CD4-positive, alpha-beta T cell treated with Interleukin-17A for 1 hour (primary cell): ENCODE measurements at places on chromosomes 5 and 9.

DNA sequence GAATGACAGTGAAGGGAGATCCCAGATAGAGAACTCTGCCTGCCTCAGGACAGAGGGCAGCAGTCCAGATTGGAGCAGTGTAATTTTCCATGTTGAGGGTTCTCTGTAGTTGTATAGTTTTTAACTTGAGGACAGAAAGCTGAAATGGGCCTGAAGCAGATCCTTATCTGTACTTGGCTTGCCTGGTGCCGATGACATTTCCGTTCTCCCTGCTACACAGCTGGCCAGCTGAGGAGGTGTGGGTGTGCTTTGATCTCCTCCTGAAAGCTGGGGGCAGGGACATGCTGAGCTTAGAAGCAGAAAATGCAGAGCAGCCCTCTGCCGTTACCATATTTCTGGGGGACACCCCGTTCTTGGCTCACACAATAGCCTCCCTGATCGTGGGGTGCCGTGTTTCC, 10.5 kb downstream of the GLRX start:
- DNase-seq = peak; percentile 51

DNA sequence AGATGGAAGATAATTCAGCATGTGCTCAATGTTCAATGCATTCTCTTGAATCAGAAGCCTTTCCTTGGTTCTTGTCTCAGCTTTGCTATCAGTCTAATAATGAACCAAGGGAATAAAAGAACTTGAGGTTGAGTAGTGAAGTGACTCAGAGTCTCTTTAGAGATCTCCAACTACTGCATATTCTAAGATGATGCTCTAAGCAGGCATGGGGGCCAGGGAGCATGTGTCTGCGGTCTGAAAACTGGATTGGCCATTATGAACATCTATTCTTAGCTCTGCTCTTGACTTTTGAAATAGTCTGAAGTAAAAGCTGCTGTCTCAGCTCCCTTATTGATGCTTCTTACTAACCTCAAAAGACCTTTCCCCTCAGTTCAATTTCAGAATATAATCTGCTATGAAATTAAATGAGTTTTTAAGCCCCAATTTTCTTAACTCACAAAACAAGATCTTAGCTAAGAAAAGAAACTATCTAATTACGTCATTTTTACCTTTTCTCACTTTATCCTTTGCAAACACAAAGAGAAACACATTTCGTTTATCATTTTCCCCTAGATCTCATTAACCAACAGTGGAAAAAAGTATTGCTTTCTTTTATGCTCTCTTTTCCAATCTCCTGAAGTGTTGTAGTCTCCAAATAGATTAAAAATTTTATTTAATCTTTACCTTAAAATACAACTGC, 44.8 kb downstream of the PLCXD3 start:
- DNase-seq = no peak

DNA sequence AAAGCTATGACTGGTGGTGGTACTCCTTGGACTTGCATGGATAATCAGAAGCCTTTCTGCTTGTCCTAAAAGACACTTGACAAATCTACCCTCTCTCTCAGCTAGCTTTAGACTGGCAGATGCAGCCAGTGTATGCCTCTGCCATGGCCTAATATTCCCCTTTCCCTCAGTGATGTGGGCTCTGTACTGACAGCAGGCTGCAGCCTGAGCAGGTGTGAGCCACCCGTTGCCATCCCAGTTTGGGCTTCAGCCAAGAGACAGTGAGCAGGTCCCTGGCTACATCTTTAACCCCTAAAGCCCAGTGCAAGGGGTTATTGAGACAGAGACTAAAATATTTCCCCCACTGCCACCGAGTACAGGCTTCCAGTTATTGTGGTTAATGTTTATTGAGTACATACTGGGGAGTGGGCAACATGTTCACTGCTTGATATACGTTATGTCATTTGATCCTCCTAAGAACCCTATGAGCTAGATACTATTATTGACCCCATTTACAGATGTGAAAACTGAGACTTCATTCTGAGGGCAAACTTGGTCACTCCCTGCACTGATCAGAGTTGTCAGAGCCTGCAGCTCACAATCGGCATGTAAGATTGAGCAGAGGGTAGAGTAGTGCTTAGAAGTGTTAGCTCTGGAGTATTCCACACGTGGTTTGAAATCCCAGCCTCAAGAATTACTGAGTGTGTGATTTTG, 254.2 kb downstream of the ARHGAP26 start:
- DNase-seq = no peak

GRCh38 chr5:132526290-132526973, 16.9 kb downstream of the IL5 start:
- peak; percentile 62 for DNase-seq

DNA sequence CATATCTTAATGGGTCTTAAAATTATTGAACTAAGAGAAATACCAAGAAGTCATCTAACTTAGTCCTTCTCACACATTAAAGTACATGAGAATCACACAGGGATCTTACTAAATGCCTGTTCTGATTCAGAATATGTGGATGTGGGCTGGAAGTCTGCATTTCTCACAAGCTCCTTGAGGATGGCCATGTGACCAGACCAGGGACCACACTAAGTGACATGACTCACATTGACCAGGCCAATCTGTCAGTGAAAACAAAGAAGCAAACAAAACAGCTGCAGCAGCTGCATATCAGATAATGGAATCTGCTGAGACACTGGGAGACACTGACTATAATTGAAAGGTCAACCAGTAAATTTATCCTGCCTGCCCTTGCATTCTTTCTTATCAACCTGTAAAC, 110.5 kb downstream of the ADAMTS12 start:
- DNase-seq = no peak

GRCh38 chr9:19122490-19123042, 4.7 kb downstream of the PLIN2 start:
- DNase-seq = no peak

DNA sequence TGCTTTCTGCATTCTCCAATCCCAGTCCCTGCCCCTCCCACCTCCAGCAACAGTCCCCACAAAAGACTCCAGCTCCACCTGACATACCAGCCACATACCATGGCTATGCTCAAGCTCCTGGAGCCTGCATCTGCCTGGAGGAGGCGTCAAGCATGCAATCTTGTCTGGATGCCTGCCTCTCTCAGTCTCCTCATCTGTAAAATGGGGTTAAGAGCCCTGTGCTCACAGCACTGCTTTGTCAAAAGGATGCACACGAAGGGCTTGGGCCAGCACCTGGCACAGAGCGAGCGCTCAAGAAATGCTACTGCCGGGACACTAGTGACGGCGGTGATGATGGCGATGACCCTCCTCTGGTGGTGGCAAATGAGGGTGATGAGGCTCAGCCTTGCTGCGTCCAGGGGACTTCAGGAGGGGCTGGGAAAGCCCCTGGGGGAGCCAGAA, 202.9 kb upstream of the IER5L start:
- no peak for DNase-seq

DNA sequence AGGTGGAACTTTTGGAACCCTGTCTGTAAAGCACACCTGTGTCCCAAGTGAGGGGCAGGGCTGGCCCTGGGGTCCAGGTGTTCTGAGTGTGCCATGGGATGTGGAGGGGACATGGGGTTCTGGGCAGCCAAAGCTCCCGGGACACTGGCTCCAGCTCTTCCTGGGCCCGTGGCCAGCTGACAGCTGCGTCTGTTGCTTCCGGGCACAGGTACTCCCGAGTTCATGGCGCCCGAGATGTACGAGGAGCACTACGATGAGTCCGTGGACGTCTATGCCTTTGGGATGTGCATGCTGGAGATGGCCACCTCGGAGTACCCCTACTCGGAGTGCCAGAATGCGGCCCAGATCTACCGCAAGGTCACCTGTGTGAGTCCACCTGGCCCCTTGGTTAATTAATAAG, 50.7 kb downstream of the WNK2 start:
- no peak for DNase-seq

DNA sequence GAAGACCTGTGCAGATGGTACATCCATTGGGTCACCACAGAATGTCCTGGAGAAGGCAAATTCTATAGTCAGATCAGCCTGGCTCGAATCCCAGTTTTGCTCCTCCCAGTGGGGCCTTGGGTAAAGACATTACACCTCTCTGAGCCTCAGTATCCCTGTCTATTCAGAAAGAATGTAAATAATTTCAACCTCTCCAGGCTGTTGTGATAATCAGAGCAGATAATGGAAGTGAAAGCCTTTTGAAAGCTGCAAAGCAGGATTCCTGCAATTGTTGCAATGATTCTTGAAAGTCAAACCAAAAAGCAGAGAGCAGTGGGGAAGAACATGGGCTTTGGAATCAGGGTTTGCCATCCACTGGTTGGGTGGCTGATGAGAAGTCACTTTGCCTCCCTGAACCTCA, 63.2 kb downstream of the LHX2 start:
- DNase-seq = no peak

DNA sequence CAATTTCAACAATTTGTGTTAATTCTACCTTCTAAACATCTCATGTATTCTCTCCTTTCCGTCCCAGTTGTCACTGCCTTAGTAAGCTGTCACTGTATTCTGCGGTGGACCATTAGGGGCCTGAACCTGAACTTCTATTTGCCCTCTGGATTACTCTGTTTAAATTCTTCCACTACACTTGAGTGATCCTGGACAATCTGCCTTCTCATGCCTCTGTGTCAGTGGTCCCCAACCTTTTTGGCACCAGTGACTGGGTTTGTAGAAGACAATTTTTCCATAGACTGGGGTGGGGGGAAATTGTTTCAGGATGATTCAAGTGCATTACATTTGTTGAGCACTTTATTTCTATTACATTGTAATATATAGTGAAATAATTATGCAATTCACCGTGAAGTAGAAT, 1157.6 kb upstream of the SEMA6A start:
- no peak for DNase-seq

GRCh38 chr5:132427281-132428146, 58.0 kb downstream of the SLC22A5 start:
- peak; percentile 79 for DNase-seq

DNA sequence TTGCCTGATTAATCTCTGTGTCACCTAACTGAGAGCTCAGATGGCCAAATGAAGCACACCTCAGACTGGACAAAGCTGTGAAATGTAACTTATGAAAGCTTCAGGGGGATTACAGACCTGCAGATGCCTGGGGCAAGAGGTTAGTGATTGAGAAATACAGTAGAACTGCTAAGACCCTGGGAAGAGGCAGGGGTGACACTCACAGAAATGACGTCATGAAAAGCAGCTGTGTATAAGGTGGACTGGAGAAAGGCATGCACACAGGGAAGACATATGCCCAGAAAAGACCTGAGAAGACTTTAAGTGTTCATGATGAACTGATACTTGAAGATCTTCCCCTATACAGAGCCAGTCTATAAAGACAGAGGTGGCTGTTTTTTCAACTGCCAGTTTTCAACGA, 49.3 kb upstream of the SPTLC1 start:
- DNase-seq = no peak

- no peak for DNase-seq
These were observed 62.0 kb upstream of the ASS1 start for GRCh38 chr9:130382636-130383349.

DNA sequence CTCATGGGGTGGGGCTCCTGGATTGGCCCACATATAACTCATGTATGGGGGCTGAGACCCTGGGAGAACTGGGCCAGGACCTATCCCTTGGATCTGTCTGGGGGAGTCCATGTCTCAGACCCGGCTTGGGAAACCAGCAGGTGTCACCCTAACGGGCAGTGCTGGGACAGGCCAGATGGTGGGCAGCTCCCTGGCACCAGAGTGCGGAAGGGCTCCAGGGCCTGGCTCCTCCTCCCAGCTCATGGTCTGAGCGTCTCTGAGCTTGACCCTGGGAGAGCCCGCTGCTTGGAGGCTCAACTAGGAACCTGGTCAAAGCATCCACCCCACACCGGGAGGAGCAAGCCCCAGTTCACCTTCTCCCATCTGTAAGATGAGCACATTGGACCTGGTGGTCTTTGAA, 15.5 kb upstream of the NCS1 start:
- no peak for DNase-seq

GRCh38 chr5:173412566-173412965, 84.4 kb upstream of the STC2 start:
- no peak for DNase-seq

DNA sequence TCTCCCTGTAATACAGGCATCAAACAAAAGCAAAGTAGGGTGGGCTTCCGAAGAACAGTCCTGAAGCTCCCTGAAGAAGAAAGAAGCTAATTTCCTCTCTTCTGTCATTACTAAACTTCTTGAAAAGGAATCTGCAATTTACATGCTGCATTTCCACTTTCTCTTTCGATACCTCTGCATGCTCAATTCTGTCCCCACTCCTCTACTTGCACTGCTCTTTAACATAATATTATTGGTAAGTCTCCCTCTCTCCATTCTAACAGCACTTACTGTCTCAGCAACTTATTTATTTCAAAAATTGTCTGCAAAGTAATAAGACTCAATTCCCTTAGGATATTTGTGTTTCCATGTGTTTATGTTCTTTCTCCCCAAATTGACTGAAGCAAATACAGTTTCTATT, 3.9 kb upstream of the PLPP1 start:
- peak; percentile 17 for DNase-seq

GRCh38 chr9:87494970-87495471, 2.6 kb upstream of the DAPK1 start:
- DNase-seq = no peak

DNA sequence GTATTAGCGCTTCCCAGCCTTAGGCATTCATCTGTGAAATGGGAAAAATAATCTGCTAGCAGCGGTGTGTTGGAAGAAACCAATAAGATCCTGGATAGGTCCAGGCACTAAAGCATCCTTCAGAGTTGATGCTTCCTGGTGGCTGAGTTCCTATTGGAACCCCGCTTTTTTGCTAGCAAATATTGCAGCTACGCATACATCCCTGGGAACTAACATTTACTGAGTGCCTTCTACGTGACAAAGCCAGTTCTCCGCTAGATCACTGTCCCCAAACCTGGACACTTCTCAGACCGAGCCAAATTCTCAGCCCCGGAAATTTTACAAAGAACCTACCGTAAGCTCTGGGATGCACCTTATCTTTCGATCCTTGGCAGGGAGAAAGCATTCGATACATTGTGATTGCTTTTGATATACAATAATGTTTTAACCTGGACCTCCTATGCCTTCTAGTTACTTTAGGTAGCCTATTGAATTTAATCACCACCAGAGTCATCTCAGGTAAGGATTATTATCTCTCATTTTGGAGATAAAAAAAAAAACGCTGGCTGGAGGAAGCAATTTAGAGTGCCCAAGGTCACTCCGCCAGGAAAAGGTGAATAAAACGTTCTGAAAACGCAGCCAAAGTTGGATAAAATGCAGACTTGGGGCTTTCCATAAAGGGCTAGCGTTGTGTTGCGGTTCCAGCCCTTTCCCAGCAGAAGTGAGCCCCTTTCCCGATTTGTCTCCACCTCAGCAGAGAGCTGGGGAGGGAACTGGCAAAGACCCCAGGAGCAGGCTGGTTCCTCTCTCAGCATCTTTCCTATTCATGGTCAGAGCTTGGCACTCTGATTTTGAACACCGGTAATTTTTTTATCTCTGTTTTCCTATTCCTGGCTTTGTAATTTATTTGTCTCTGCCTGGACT, 2.6 kb upstream of the MSX2 start:
- DNase-seq = no peak

- no peak for DNase-seq
These were observed 213.8 kb downstream of the ATP10B start for GRCh38 chr5:160638161-160638742.

DNA sequence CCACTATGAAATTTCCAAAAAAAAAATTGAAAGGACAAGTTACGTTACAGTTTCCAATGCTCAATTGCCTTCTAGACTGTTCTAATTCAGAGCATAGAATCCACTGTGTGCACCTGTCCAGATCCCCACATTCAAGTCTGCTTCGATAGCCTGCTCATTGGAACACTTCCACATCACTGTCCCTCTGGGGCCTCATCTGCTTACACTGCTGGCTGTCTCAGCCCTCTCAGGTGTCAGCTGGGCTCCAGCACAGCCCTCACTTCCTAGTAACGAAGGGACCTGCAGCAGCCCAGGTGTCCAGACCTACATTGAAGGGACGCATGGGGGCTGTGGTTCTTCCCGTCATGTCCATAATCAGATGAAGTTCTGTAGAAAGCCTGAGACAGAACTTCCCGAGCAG, 94.3 kb upstream of the EMB start:
- no peak for DNase-seq

GRCh38 chr9:92722386-92723298, 42.0 kb downstream of the BICD2 start:
- DNase-seq = no peak
